SJSA1 (cell line): ENCODE measurements at places on chromosomes 2 and 18. TPM values are rescaled to one million over a fixed set of nuclear protein-coding genes. Genes with fewer than 3 reads are reported as not detected.

Gene KCNJ3
- not detected in 2 replicates for total RNA-seq

Gene HOXD8
- total RNA-seq: 13.0 and 16.8 TPM in 2 replicates

Gene CDH20
- total RNA-seq: not detected in 2 replicates

GRCh38 chr2:36653155-36653554 is 43.4 kb upstream of the VIT start:
- no peak overlapping the region for H3K4me3 ChIP-seq
- DNase-seq: no peak

DNA sequence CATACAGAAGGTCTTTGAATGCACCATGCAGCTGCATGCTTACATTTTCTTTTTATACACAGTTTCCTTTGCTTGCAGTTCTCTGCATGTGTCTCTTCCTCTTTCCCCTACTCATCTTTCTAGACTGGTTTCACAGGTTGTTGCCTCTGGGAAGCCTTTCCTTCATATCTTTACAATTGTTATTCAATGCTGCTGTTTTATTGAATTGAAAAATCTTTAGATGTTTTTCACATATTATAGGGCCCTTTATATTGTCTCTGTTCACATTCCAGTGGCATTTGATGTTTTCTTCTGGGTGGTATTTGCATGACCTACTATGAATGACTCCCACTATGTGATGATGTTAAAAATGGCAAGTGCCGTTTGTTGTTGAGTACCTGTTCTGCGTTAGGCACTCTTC is 91.1 kb downstream of the DIS3L2 start:
- H3K27ac ChIP-seq: no peak overlapping the region
- H3K4me1 ChIP-seq: no peaks in the 10 kb centered on the region
- H3K27me3 ChIP-seq: no peaks in the 10 kb centered on the region
- no peak overlapping the region for H3K4me3 ChIP-seq

GRCh38 chr2:98886066-98886554 is 49.9 kb downstream of the CRACDL start:
- no peak for DNase-seq
- H3K4me1 ChIP-seq: no peaks in the 10 kb centered on the region
- H3K4me3 ChIP-seq: no peak overlapping the region
- no peak overlapping the region for H3K27ac ChIP-seq
- no peaks in the 10 kb centered on the region for H3K36me3 ChIP-seq
- H3K27me3 ChIP-seq: no peaks in the 10 kb centered on the region
